Activated gamma-delta T cell (primary cell): ENCODE measurements at places on chromosomes 1 and 21.

GRCh38 chr1:29672416-29673227 lies 436.3 kb downstream of the PTPRU start:
- DNase-seq: no peak

DNA sequence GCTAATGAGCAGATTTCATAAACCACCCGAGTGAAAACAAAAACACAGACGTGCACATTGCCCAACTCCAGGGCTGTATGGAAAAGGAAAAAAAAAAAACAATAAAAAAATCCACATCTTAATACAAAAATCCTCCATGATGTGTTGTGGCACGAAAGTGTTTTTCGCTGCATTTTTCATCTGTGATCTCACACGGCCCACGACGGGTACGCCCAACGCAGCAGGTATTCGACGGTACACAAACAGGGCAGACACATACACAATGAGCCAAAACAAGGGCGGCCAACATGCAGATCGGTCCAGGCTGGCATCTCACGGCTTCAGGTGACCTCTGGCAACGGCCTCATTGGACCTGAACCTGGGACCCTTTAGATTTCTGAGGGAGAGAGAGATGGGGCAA lies 31.1 kb downstream of the CASZ1 start:
- no peak for DNase-seq

GRCh38 chr1:115462566-115463076 lies 124.6 kb upstream of the NGF start:
- no peak for DNase-seq

DNA sequence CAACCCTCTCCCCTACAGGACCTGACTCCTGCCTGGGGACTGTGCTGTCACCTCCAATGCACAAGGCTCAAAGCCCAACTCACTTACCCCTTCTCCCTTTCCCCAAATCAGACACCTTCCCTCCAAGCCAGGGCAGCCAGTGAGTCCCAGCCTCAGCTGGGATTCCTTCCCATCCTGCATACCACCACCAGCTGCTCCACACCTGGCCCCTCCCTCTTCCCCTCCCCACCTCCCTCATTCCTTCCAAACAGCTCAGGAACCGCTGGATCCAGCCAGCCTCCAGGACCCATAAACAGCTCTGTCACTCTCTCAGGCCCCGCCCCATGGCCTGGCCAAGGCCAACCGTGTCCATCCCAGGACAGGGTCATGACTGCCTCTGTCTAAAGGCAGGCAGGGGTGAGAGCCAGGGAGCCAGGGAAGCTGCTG lies 41.4 kb downstream of the ACOT7 start:
- no peak for DNase-seq

DNA sequence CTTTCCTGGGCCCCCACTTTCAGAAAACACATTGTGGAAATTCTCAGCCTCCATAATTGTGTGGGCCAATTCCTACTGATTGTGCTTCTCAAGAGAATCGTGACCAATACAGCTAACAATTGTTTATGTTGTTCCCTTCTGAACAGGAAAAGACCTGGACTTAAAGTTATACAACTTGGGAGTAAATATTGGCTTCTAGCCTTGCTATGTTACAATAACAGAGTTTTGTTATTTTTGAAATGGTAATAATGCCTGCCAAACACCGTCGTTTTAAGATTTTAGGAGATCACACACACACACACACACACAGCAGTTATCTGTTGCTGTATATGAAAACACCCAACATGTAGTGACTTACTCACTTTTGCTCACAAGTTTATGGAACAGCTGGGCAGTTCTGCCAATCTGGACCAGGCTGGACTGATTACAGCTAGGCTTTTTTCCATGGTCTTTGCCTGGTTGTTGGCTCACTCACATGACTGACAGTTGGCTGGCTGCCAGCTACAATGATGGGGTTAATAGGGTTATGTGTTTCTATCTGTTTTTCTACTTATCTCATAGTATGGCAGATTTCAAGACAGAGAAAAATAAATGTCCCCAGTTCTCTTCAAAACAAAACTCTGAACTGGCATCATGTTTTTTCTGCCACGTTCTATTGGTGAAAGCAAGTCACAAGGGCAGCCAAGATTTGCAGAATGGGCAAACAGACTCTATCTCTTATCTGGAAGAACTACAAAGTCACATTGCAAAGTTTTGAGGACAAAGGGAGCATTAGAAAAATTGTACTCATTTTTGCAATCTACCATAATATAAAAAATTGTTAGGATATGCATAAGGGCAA lies 447.5 kb downstream of the NEGR1 start:
- DNase-seq: no peak

GRCh38 chr1:13956393-13956792 lies 256.4 kb downstream of the PRDM2 start:
- DNase-seq: no peak

- DNase-seq: no peak
Observed at GRCh38 chr1:111603979-111604378, 15.6 kb upstream of the RAP1A start.

- DNase-seq: no peak
Observed at GRCh38 chr1:115529216-115529897, 112.4 kb upstream of the VANGL1 start.

DNA sequence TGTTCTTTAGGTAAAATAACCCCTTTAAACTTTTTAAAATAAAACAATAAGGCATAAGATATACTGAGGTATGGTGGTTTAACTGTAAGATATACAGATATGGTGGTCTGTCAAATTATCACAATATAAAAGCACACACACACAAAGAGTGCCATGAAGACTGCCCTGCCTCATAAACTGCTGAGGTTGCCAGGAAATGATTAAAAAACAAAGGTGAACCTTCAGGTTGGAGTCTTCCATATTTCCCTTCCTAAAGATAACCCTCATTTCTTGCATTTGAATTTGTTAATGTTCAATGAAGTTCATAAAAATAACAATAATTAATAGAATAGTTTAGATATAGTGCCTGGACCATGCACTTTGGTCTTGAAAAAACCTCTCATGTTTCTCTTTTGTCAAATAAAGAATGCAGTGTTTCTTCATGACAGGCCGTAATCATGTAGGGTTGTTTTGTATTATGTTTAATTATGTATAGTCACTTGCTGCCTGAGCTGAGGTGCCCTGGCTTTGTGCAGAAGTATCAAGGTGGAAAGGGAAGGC lies 123.6 kb upstream of the B3GALT2 start:
- no peak for DNase-seq

- DNase-seq: no peak
Observed at GRCh38 chr21:39527664-39528381, 76.1 kb downstream of the SH3BGR start.

DNA sequence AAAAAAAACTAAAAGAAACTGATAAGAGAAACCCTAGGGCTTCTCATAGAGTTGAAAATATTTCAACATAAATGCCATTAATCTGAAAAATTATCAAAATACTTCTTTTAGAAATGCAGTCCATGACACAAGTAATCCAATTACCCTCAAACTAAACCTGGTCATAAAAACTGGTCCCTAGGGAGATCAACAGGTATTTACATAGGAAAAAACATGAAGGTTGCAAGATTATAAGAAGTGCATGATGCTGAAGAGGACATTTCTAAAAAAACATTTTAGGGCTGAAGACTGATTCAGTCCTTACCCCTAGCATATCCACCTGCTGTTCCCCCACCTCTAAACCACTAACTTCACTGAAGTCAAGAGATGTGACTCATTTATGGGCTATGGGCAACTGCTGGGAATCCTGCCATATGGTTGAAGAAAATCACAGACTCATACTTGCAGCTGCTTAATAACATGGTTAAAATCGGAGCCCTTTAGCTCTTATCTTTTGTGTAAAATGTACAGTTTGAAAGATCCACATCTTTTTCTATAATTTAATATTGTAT lies 131.0 kb upstream of the RUNX1 start:
- no peak for DNase-seq

DNA sequence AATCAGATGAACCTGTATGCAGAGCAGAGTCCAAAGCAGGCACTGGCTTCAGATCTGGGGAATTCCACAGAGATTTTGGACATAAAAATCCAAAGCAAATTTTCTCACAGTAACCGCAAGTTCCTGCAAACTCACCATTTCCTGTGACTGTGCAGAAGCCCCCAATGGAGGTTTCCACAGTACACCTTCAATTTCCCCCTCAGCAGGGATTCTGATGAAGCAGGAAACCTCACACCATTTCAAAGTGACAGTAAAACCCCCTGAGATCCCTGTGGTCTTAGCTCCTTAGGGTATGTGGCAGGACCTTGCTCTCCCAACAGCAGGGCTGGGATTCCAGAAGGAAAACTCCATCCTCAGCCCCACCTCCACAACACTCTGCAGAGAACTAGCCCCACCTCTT lies 6.0 kb upstream of the TGFBR3 start:
- DNase-seq: no peak

- no peak for DNase-seq
Observed at GRCh38 chr1:110341146-110341871, 2.1 kb downstream of the RBM15 start.

- no peak for DNase-seq
Observed at GRCh38 chr1:68426594-68426993, 23.2 kb downstream of the RPE65 start.
